Stimulated activated CD4-positive, alpha-beta T cell treated with anti-CD3 and anti-CD28 coated beads, Interleukin-12 subunit alpha, Interleukin-12 subunit beta, amount 100 ng/mL, for 48 hours (primary cell): ENCODE measurements at places on chromosomes 2 and 18.

GRCh38 chr18:7071600-7071999 lies 46.0 kb downstream of the LAMA1 start:
- no peak for DNase-seq

GRCh38 chr2:205904873-205905272 lies 181.1 kb downstream of the INO80D start:
- DNase-seq, result no peak

GRCh38 chr18:27627927-27628326 lies 442.8 kb upstream of the CHST9 start:
- no peak for DNase-seq

GRCh38 chr2:25619185-25619584 lies 54.2 kb downstream of the DTNB start:
- DNase-seq, result no peak

- DNase-seq, result no peak
Measured at GRCh38 chr2:53129851-53130250, 637.8 kb upstream of the CHAC2 start.
